ENCODE measurements at places on chromosomes 13 and 19. TPM values are rescaled to one million over a fixed set of nuclear protein-coding genes. Genes with fewer than 3 reads are reported as not detected.
A peak's percentile ranks its signal among the peaks of the same experiment; 100 is the strongest.

DNA sequence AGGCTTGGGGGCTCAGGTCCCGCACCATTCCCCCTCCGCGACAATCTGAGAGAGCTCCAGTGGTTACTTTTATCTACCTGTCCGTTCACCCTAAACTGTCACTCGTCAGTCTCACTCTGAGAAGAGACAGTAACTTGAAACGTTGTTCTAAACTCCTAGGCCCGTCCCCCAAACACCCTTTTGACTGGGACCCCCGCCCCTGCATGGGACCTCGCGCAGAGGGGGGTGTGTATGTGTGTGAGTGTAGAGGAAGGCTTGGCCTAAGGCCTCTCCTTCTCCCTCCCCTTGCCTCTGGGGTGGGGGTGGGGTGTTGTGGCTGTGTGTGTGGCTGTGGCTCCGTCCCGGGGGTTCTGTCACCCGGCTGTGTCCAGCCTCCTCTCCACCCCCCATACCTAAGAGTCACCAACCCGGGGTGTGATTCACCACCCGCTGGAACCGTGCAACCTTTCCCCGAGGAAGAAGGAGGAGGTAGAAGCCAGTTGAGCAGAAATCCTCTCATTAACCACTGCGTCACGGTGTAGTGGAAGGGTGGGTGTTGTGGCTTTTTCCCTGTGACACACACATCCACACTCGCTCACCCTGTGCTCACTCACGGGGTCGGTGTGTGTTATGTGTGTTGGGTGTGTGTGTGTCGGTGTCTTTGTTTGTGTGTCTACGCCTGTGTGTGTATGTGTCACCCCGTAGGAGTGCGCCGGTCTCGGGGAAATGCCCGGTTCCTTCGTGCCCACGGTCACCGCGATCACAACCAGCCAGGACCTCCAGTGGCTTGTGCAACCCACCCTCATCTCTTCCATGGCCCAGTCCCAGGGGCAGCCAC is 2.4 kb downstream of the FOSB start:
- H3K4me1 ChIP-seq, result peaks cover 17% of the 10 kb centered on the region
- no peak for DNase-seq
- no peaks in the 10 kb centered on the region for H3K27me3 ChIP-seq
- peak overlapping the region; percentile 83 for H3K4me3 ChIP-seq

- H3K4me3 ChIP-seq, result no peak overlapping the region
- no peaks in the 10 kb centered on the region for H3K36me3 ChIP-seq
- DNase-seq, result no peak
These were observed 83.9 kb downstream of the GNG7 start for GRCh38 chr19:2618611-2619010.

- no peaks in the 10 kb centered on the region for H3K27me3 ChIP-seq
- no peaks in the 10 kb centered on the region for H3K4me1 ChIP-seq
- H3K36me3 ChIP-seq, result no peaks in the 10 kb centered on the region
- no peak overlapping the region for H3K27ac ChIP-seq
- no peak for DNase-seq
These were observed 47.8 kb upstream of the C1QTNF9 start for GRCh38 chr13:24261566-24261965.

DNA sequence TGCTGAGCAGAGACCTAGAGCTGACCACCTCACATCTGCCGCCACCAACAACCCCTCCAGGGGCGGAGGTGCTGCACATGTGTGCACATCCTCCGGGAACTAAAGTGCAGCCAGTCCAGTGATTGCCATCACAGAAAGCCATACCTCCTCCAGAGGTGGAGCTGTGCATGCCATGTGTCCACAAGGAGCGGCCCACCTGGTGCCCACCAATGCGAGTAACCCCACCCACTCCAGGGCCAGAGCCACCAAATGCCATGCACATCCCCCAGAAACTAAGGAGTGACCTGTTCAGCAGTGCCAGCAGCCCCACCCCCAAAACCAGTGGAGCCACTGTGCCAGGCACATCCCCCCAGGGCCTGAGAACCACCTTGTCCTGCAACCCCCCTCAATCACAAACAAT is 557.9 kb downstream of the UQCRFS1 start:
- H3K4me3 ChIP-seq, result no peak overlapping the region
- no peak for DNase-seq
- H3K27ac ChIP-seq, result no peak overlapping the region
- no peaks in the 10 kb centered on the region for H3K36me3 ChIP-seq

GRCh38 chr19:4380254-4380727 is 20.1 kb downstream of the SH3GL1 start:
- peaks cover 13% of the 10 kb centered on the region for H3K4me1 ChIP-seq
- H3K36me3 ChIP-seq, result no peaks in the 10 kb centered on the region
- H3K27me3 ChIP-seq, result no peaks in the 10 kb centered on the region

GRCh38 chr13:25421612-25422011 is 49.8 kb downstream of the ATP8A2 start:
- no peaks in the 10 kb centered on the region for H3K4me1 ChIP-seq
- no peak overlapping the region for H3K4me3 ChIP-seq
- no peak overlapping the region for H3K27ac ChIP-seq
- DNase-seq, result no peak

GRCh38 chr19:48419158-48419920 is 25.9 kb downstream of the GRIN2D start:
- no peaks in the 10 kb centered on the region for H3K27me3 ChIP-seq
- DNase-seq, result peak; percentile 28
- no peak overlapping the region for H3K27ac ChIP-seq
- H3K4me3 ChIP-seq, result no peak overlapping the region
- H3K36me3 ChIP-seq, result no peaks in the 10 kb centered on the region
- no peaks in the 10 kb centered on the region for H3K4me1 ChIP-seq

GRCh38 chr13:96229356-96229755 is 139.4 kb downstream of the HS6ST3 start:
- H3K4me3 ChIP-seq, result no peak overlapping the region
- no peaks in the 10 kb centered on the region for H3K36me3 ChIP-seq
- H3K27me3 ChIP-seq, result no peaks in the 10 kb centered on the region

GRCh38 chr19:45667620-45668341 is at the start of gene GIPR:
GIPR (plus strand) TSS chr19:45668221; CDS start chr19:45669521, 1,300 bp downstream.
- no peaks in the 10 kb centered on the region for H3K4me1 ChIP-seq
- H3K27ac ChIP-seq, result no peak within 1 kb of the TSS
- no peak within 1 kb of the TSS for H3K4me3 ChIP-seq

- H3K27me3 ChIP-seq, result no peaks in the 10 kb centered on the region
- no peak for DNase-seq
- no peak overlapping the region for H3K27ac ChIP-seq
- no peaks in the 10 kb centered on the region for H3K36me3 ChIP-seq
These were observed 27.7 kb downstream of the TMEM161A start for GRCh38 chr19:19110410-19111135.

DNA sequence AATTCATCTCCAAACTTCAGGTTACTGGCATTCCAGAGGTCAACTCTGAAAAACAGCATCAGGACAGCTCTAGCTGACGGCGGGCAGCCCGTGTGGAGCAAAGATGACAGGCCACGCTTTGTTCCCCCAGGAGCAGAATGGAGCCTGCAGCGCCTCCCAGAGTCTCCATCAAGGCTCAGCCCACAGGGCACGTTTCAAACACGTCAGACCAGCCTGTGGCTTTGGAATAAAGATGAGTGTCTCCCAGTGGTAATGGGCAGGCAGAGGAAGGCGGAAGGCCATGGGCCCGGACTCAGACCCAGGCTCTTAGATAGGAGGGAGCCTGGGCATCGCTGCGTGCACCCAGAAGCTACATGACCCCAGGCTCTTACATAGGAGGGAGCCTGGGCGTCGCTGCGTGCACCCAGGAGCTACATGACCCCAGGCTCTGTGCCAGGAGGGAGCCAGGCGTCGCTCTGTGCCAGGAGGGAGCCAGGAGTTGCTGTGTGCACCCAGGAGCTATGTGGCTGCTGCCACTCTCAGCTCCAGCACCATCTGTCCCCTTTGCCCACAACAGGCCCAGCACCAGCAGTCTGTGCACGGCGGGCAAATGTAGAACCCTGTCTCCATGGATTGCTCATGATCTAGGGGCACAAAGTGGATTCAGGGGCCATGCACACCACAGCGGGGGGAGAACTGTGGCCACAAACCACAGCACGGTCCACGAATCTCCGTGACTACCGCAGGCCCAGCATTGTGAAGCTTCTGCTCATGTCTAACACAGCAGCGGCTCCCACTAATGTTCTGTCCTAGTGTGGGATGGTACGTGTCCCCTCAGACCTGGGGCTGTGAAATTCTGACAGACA is 47.8 kb upstream of the C13orf46 start:
- H3K36me3 ChIP-seq, result no peaks in the 10 kb centered on the region
- no peaks in the 10 kb centered on the region for H3K27me3 ChIP-seq
- no peak for DNase-seq
- H3K4me3 ChIP-seq, result no peak overlapping the region
- no peak overlapping the region for H3K27ac ChIP-seq
- peaks cover 6% of the 10 kb centered on the region for H3K4me1 ChIP-seq

GRCh38 chr19:42024622-42025111 is 30.6 kb upstream of the ATP1A3 start:
- DNase-seq, result peak; percentile 31
- H3K36me3 ChIP-seq, result no peaks in the 10 kb centered on the region
- no peak overlapping the region for H3K27ac ChIP-seq
- H3K27me3 ChIP-seq, result no peaks in the 10 kb centered on the region

- no peak overlapping the region for H3K27ac ChIP-seq
- no peaks in the 10 kb centered on the region for H3K27me3 ChIP-seq
- H3K36me3 ChIP-seq, result no peaks in the 10 kb centered on the region
These were observed 28.3 kb downstream of the PEX11G start for GRCh38 chr19:7460562-7460966.

DNA sequence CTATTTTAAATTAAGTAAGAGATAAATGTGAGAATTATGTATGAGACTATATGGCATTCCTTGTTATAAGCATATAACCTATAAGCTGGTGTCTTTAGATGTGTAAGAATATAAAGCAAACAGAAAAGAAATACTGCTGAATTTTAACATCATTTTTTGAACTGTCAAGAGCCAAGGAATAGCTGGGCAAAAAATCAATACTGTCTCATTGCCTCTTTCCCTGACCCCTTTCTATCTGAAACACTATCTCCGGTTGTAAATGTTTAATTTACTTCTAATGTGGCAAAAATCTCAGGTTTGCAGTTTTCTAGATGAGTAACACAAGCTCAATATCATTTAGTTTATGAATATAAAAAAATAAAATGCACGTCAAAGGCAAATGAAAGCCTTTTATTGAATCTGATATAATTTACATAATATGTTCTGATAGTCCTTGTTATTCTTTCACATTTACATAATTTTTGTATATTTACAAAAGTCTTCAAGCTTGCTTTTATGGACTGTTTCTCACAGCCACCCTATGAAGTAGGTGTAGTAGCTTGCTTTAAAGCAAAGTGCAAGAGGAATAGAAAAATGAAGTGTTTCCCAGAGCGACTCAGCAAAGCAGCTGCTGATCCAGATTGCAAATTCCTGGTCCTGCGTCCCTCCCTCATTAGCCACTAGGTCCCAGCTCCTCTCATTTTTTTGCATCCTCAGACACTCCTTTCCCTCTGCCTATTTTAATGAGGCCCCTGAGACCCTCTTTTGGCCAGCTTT is 188.2 kb upstream of the RFC3 start:
- H3K36me3 ChIP-seq, result no peaks in the 10 kb centered on the region
- no peak overlapping the region for H3K4me3 ChIP-seq
- H3K27ac ChIP-seq, result no peak overlapping the region
- H3K27me3 ChIP-seq, result no peaks in the 10 kb centered on the region
- DNase-seq, result no peak

- DNase-seq, result no peak
- H3K27me3 ChIP-seq, result no peaks in the 10 kb centered on the region
- no peaks in the 10 kb centered on the region for H3K4me1 ChIP-seq
- no peak overlapping the region for H3K27ac ChIP-seq
- H3K36me3 ChIP-seq, result no peaks in the 10 kb centered on the region
- no peak overlapping the region for H3K4me3 ChIP-seq
These were observed 12.9 kb upstream of the F2RL3 start for GRCh38 chr19:16875584-16876555.

DNA sequence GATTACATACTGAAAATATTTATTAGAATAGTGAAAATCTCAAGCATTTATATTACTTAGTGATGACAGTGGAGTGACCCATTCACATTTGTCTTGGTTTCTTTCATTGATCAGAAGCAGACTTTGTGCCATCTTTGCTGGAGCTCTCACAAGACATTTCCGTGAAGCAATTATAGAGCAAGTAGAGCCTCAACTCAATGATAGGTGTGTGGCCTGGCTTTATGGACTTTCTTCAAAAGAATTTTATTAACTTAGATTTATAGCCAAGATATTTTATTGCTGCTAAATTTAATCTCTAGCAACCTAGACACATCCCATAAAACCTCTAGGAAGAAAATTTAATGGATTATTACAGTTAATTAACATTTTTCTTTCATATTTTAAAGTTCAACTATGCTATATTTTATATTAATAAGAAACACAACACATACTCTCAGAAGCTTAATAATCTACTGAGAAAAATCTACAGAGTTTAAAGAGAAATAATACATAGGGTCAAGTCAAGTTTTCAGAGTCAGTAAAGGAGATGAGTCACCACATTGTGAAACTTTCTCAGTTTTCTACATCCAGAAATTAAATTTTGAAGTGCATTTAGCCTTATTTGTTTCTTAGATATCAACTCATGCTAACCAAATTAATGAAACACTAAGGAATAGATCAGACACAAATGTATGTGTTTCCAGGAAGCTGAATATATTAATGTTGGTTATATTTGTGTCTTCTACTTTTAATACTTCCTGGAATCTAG is 160.5 kb downstream of the LACC1 start:
- no peaks in the 10 kb centered on the region for H3K36me3 ChIP-seq
- no peaks in the 10 kb centered on the region for H3K27me3 ChIP-seq
- no peak overlapping the region for H3K4me3 ChIP-seq
- H3K27ac ChIP-seq, result no peak overlapping the region
- H3K4me1 ChIP-seq, result no peaks in the 10 kb centered on the region
- DNase-seq, result no peak

- H3K27ac ChIP-seq, result no peak overlapping the region
- H3K4me3 ChIP-seq, result no peak overlapping the region
- H3K4me1 ChIP-seq, result no peaks in the 10 kb centered on the region
These were observed 110.5 kb downstream of the ENOX1 start for GRCh38 chr13:43676320-43676719.

GRCh38 chr13:47226516-47226915 is 329.7 kb upstream of the HTR2A start:
- no peaks in the 10 kb centered on the region for H3K36me3 ChIP-seq
- no peak for DNase-seq
- H3K27me3 ChIP-seq, result no peaks in the 10 kb centered on the region
- H3K4me1 ChIP-seq, result no peaks in the 10 kb centered on the region
- no peak overlapping the region for H3K27ac ChIP-seq
- H3K4me3 ChIP-seq, result no peak overlapping the region

Gene TMIGD2
- not detected for total RNA-seq

Gene PEAK3
- 0.26 TPM for total RNA-seq

Gene ZNF682
- total RNA-seq, result 6.3 TPM

Gene MEDAG
- total RNA-seq, result 17.5 TPM

Gene OR7G2
- total RNA-seq, result not detected

Gene UBE2S
- total RNA-seq, result 18.5 TPM

Gene ZNF296
- not detected for total RNA-seq

Gene SLC17A7
- not detected for total RNA-seq

Gene VSTM2B
- total RNA-seq, result not detected

Gene ADAMTS10
- 67.3 TPM for total RNA-seq

Gene TMEM238
- not detected for total RNA-seq

Gene THSD8
- total RNA-seq, result not detected

Gene XAB2
- 25.6 TPM for total RNA-seq

Gene KLF5
- 0.77 TPM for total RNA-seq

Gene ZNF837
- 2.8 TPM for total RNA-seq

Gene ZNF471
- 19.4 TPM for total RNA-seq

All from uterus (tissue), 4 donors.